ENCODE measurements at places on chromosomes 5 and 9. TPM values are rescaled to one million over a fixed set of nuclear protein-coding genes. Genes with fewer than 3 reads are reported as not detected.

GRCh38 chr5:78103232-78103918 lies 191.1 kb downstream of the AP3B1 start:
- no peak overlapping the region for H3K4me3 ChIP-seq
- H3K27ac ChIP-seq: no peak overlapping the region
- no peaks in the 10 kb centered on the region for H3K27me3 ChIP-seq
- DNase-seq: no peak
- peaks cover 27% of the 10 kb centered on the region for H3K36me3 ChIP-seq
- no peaks in the 10 kb centered on the region for H3K4me1 ChIP-seq

DNA sequence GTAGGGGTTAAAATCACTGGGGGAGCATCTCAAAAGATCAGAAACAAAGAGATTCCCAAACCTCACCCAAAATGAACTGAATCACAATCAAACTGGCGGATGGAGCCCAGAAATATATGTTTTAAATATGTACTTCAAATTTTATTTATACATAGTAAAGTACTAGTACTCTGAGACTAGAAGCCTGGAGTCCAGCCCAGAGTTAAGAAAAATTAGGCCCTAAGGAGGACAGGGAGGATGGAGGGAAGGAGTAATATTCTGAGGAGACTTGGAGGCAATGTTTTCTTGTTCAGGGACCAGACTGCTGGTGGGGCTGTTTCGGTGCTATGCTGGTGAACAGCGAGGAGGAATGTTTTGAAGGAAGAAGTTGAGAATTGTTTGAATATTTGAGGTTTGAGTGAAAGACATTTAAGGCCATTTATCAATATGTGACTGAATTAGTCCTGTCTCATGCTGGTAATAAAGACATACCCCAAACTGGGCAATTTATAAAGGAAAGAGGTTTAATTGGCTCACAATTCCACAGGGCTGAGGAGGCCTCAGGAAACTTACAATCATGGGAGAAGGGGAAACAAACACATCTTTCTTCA lies 552.4 kb upstream of the DAB2 start:
- no peak overlapping the region for H3K27ac ChIP-seq
- H3K36me3 ChIP-seq: no peaks in the 10 kb centered on the region
- H3K27me3 ChIP-seq: no peaks in the 10 kb centered on the region
- DNase-seq: no peak
- no peak overlapping the region for H3K4me3 ChIP-seq
- H3K4me1 ChIP-seq: no peaks in the 10 kb centered on the region

DNA sequence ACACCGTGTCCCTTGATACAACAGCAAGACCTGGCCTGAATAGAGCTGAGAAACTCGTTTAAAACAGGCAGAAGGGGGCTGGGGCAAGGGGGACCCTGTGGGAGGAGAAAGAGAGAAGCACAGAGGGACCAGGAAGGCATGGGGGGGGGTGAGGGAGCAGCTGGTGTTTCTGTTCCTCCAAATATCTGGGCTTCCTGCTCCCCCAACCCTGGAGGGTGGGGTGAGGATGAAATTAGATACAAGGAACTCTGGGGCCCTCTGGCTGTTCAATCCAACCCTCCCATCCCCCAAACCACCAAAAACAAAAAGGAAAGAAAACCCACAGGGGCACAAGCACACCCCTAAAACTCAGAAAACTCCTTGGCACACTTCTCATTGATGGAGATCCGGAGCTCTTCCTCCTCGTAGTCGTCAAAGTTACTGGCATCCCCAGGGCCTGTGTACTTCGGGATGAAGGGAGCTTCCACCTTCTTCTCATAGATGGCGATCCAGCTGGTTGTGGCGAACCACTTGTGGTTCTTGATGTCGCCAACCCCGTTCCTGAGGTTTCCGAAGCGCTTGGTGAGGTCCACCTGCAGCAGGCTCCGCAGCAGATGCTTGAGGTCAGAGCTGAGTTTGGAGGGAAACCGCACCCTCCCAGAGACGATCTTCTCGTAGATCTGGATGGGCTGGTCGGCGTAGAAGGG lies 1.1 kb downstream of the PRKACG start:
- H3K4me1 ChIP-seq: peaks cover 11% of the 10 kb centered on the region
- no peaks in the 10 kb centered on the region for H3K27me3 ChIP-seq
- H3K27ac ChIP-seq: no peak overlapping the region
- no peaks in the 10 kb centered on the region for H3K36me3 ChIP-seq
- H3K4me3 ChIP-seq: no peak overlapping the region

GRCh38 chr5:172839669-172840431 lies 5.8 kb downstream of the ERGIC1 start:
- peaks cover 2% of the 10 kb centered on the region for H3K36me3 ChIP-seq
- peaks cover 51% of the 10 kb centered on the region for H3K4me1 ChIP-seq
- H3K27ac ChIP-seq: no peak overlapping the region

- H3K4me1 ChIP-seq: no peaks in the 10 kb centered on the region
- H3K27ac ChIP-seq: no peak overlapping the region
- H3K4me3 ChIP-seq: no peak overlapping the region
- H3K36me3 ChIP-seq: no peaks in the 10 kb centered on the region
These were observed 293.5 kb downstream of the HINT1 start for GRCh38 chr5:130871346-130872086.

DNA sequence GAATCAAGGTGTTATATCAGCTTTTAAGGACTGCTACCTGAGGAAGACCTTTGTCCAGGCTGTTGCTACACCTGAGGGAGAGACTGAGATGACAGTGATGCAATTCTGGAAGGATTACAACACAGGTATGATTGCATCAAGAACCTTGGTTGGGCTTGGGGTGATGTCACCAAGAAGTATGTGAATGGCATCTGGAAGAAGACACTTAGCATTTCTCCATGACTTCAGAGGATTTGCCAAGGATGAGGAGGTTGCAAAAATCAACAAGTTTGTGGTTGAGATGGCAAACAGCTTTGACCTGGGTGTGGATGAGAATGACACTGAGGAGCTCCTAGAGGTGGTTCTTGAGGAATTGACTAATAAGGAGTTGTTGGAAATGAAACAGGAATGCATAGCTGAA lies 67.9 kb upstream of the PANK3 start:
- DNase-seq: no peak
- no peak overlapping the region for H3K4me3 ChIP-seq
- no peak overlapping the region for H3K27ac ChIP-seq
- H3K4me1 ChIP-seq: no peaks in the 10 kb centered on the region
- H3K27me3 ChIP-seq: no peaks in the 10 kb centered on the region

OLFML2A gene
- total RNA-seq: not detected

DNA sequence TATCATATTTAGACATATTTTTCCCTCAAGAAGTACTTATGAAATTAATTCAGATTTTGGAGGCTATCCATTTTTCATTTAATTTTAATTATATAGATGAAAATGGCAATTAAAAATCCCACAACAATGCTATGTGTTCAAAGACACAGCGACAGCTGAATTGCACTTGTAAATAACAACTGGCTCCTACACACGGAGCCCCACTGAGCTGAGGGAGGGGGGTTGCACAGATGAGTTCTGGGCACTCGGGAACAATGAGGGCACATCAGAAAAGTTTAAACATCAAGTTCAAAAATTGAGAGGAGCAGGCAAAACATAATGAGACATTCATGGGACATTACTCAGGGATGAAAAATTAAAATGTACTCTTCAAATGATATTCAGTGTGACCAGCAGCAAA lies 104.9 kb downstream of the MARCHF3 start:
- no peaks in the 10 kb centered on the region for H3K27me3 ChIP-seq
- no peak overlapping the region for H3K27ac ChIP-seq
- H3K36me3 ChIP-seq: no peaks in the 10 kb centered on the region
- H3K4me1 ChIP-seq: no peaks in the 10 kb centered on the region
- H3K4me3 ChIP-seq: no peak overlapping the region
- no peak for DNase-seq

DNA sequence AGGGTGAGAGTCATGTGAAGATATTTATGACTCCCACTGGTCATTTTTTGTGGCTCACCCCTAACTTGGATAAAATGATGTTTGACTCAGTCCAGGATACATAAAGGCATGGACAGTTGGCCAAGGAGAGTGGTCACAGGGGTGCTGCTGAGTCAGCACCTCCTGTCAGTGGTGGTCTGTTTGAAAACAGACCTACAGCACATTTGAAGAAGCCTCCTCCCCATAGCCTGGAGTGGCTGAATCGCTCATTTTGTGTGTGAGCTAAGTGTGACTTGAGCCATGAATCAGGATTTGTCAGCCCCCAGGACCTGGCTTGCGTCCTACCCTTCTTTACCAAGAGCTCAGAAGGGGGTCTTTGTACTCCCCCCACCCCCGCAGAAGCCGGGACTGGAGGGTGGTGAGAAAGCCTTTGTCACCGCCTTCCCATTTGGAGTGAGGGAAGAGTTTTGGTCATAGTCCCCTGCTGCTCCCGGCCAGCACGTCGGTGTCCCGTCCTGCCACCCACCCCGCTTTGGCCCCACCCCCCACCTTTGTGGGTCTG lies 35.6 kb downstream of the TRIO start:
- H3K27me3 ChIP-seq: no peaks in the 10 kb centered on the region
- no peak overlapping the region for H3K4me3 ChIP-seq
- H3K36me3 ChIP-seq: no peaks in the 10 kb centered on the region
- no peak overlapping the region for H3K27ac ChIP-seq
- H3K4me1 ChIP-seq: peaks cover 14% of the 10 kb centered on the region
- DNase-seq: no peak

- peak overlapping the region; percentile 54 for H3K4me3 ChIP-seq
- DNase-seq: no peak
- no peaks in the 10 kb centered on the region for H3K27me3 ChIP-seq
- peaks cover 21% of the 10 kb centered on the region for H3K4me1 ChIP-seq
These were observed 631 bp downstream of the B4GALT7 start for GRCh38 chr5:177600508-177601018.

DNA sequence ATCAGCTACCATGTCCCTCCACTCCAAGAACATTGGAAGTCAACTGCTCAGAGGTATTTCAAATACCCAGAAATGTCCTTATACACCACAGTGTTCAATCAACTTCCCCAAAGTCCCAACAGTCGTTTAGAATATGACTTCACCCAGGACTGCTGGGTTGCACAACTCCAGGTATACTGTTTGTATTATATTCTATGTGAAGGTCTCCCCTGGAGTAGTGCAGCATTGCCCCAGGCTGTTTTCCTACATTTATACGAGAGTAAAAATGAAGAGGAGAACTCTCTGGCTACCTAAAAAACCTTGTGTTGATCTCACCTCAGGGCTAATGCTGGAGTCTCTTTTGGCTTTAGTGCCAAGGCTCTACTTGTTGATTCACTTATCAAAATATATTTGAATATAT lies 183.6 kb upstream of the MAP3K1 start:
- H3K4me1 ChIP-seq: no peaks in the 10 kb centered on the region
- no peak overlapping the region for H3K4me3 ChIP-seq
- no peaks in the 10 kb centered on the region for H3K27me3 ChIP-seq
- no peaks in the 10 kb centered on the region for H3K36me3 ChIP-seq
- no peak overlapping the region for H3K27ac ChIP-seq

AMACR gene
- total RNA-seq: 3.8 TPM

DNA sequence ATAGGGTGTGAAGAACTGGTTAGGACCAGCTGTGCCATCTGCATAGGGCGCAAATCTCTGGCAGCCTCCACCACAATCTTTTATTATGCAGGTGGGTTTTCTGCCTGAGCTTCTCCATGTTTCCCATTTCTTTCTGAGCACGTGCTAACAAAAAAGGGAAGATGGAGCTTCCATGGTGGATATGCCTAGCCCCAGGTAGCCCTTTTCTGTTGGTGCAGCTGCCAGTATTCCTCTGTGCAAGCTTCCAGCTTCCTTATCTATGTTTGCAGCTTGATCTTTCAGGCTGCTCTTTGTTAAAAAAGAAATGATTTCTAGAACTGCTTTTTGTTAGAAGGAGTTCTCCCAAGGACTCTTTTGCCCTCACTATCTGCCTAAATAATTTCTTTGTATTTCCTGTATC lies 95.0 kb upstream of the EPB41L4A start:
- no peak for DNase-seq
- H3K4me3 ChIP-seq: no peak overlapping the region
- H3K36me3 ChIP-seq: no peaks in the 10 kb centered on the region
- H3K4me1 ChIP-seq: no peaks in the 10 kb centered on the region
- no peaks in the 10 kb centered on the region for H3K27me3 ChIP-seq

GADD45G gene
- total RNA-seq: 2.8 TPM
